ENCODE measurements at places on chromosomes 2 and 18. TPM values are rescaled to one million over a fixed set of nuclear protein-coding genes. Genes with fewer than 3 reads are reported as not detected.

The FLACC1 gene
- total RNA-seq, result 6.5 TPM

The SP140 gene
- 0.32 TPM for total RNA-seq

The SERPINB2 gene
- not detected for total RNA-seq

GRCh38 chr2:74364533-74365505 is 15.3 kb downstream of the DCTN1 start:
- DNase-seq, result no peak

- DNase-seq, result no peak
These were observed 106.2 kb downstream of the HDAC4 start for GRCh38 chr2:239294571-239295054.

GRCh38 chr2:189982780-189983394 is 79.6 kb downstream of the MSTN start:
- DNase-seq, result no peak

- DNase-seq, result no peak
These were observed 42.8 kb downstream of the METTL8 start for GRCh38 chr2:171390941-171391516.

GRCh38 chr18:79246309-79247108 is 149.2 kb upstream of the NFATC1 start:
- peak; percentile 79 for DNase-seq

DNA sequence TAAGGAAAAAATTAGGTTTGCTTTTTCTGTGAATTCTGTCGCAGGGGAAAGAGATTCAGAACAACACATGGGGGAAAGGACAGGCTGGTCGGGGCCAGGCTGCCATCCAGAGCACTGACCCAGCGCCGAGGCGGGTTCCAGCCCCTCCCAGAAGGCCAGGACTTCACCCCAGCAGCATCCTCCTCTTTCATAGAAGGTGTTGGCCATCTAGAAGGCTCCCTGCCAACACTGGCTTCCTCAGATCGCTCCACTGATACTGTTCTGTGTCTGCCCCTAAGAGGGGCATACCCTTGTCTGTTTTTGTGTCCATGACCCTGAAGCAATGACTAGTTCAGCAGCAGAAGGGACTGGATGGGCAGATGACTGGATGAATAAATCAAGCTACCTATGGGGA is 144.5 kb downstream of the HDAC4 start:
- DNase-seq, result no peak

DNA sequence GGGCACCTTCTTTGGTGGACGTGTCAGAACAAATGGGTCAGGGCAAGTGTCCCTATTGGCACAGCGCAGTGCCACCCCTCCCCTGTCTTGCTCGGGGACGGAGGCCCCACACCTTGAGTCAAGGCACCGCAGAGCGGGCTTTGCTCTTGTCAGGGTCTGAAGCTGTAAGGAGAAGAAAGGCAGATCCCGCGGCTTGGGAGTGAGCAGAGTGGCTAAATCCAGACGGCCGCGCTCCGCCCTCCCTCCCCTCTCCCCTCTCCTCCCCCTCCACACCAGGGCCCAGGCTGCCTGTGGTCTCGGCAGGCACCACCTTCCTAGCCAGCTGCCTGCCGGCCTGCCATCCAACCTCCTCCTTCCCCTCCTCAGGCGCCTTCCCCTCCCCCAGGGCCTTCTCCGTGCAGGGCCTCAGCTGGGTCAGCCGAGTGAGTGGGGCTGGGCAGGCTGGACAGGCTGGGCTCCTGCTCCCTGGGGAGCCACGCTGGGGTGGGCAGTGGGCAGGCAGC is 25.8 kb downstream of the SPEG start:
- DNase-seq, result peak; percentile 87

DNA sequence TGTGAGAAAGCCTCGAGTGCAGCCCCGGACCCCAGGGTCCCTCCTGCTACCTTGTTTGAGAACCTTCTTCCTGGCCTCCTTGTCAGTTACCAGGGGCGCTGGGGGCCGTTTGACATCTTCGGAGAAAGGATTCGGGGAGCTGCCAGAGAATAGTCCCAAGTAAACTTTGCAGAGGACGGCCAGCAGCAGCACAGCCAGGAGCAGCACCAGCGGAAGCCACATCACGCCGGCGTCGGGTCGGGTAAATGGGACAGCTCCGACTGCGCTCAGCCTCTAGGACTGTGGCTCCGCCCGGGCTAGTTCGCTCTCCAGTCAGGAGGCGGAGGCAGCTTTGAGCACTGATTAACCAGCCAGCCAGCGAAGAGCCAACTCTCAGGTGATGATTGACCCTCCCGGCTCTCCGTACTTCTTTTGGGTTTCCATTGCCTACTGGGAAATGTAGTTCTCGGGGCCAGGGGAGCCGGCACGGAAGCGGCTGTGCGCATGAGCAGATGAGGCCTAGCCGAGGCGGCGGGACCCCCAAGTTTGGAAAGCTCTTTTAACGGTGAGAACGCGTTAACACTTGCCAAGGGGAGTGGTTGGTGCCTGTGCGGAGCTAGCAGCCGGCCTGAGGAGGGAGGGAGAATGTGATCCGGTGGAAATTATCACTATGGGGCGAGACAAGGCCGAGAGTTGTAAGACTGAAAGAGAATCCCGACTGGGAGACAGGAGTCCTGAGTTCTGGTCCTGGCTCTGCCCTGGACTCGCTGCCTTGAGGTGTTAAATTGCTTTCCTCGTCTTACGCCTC is at the start of the genes ELMOD3 and RETSAT:
TSS of gene ELMOD3 (plus strand) at position 484 of the 787 bp plus-strand sequence. CDS start 2,430 bp downstream, outside the sequence.
TSS of gene RETSAT (minus strand) at position 243 of the 787 bp plus-strand sequence. CDS start at position 222, 21 bp downstream.
- peak; percentile 97 for DNase-seq

DNA sequence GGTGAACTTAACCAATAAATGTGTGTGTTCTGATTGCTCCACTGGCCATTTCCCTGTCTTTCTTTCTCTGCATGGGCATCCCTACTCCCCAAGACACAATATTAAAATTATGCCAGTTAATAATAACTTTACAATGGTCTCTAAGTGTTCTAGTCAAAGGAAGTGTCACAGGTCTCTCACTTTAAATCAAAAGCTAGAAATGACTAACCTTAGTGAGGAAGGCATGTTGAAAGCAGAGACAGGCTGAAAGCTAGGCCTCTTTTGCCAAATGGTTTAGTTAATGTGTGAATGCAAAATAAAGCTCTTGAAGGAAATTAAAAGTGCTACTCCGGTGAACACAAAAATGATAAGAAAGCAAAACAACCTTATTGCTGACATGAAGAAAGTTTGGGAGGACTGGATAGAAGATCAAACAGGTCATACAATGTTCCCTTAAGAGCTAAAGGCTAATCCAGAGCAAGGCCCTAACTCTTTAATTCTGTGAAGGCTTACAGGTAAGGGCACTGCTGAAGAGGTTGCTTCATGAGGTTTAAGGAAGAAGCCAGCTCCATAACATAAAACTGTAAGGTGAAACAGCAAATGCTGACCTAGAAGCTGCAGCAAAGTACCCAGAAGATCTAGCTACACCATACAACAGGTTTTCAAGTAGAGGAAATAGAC is 44.0 kb upstream of the ARHGAP15 start:
- DNase-seq, result no peak

DNA sequence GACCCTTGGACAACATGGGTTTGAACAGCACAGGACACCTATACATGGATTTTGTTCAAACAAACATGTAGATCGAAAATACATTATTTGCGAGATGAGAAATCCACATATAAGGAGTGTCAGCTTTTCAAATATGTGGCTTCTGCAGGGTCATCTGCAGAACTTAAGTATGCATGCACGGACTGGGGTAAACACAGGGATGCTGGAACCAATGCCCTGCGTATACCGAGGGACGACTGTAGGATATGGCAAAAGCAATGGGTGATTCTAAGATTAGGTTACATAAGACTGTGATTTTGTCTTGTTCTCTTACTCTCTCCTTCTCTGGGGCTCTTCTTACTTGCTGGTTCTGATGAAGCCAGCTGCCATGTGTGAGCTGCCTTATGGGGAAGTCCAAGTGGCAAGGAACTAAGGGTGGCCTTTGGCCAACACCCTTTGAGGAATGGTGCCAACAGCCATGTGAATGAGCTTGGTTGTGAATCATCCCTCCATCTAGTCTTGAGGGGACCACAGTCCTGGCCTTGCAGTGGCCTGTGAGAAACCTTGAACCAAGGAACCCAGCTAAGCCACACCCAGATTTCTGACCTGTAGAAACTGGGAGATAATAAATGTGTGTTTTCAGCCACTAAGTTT is 66.5 kb downstream of the EVA1A start:
- no peak for DNase-seq

- no peak for DNase-seq
These were observed 68.1 kb upstream of the PELI1 start for GRCh38 chr2:64212346-64212745.

DNA sequence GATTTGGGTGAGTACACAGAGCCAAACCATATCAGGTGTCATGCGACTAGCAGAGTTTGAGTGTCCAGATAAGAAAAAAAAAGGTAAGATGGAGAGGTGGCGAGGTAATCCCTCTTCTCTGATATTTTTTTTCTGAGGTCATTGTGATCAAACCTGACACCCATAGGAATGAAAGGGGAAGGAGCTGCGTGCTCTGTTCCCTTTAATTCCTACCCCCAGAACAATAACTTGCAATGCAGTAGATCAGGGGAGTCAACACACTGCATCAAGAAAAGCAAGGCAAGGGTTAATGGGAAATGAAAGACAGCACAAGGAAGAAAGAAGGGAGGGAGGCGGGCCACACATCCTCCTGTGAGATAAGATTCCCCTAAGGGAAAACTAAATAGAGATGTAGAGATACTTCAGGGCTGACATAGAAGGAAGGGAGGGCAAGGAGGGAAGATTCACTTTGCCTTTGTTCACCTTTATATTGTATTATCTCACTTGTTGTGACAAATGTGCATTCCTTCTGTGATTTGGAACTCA is 132.8 kb downstream of the CD226 start:
- DNase-seq, result no peak

- no peak for DNase-seq
These were observed 232.2 kb downstream of the TTC32 start for GRCh38 chr2:19669559-19669958.

Data from Right ventricle myocardium inferior (tissue), 1 donor.